ENCODE measurements at places on chromosomes 2 and 18. TPM values are rescaled to one million over a fixed set of nuclear protein-coding genes. Genes with fewer than 3 reads are reported as not detected.

PROM2 gene
- 0.25 TPM for total RNA-seq

ATP6V1B1 gene
- total RNA-seq = 0.62 TPM

RAB17 gene
- total RNA-seq = 0.12 TPM

TDRD15 gene
- total RNA-seq = not detected

HSPE1 gene
- 140 TPM for total RNA-seq

LIPT1 gene
- 7.4 TPM for total RNA-seq

HAAO gene
- total RNA-seq = 0.25 TPM

SCN1A gene
- total RNA-seq = 0.11 TPM

C1GALT1C1L gene
- total RNA-seq = 0.50 TPM

MLPH gene
- total RNA-seq = 110 TPM

ASB18 gene
- not detected for total RNA-seq

GPR55 gene
- not detected for total RNA-seq

NDUFB3 gene
- total RNA-seq = 81.7 TPM

C2orf66 gene
- 0.12 TPM for total RNA-seq

FSHR gene
- not detected for total RNA-seq

Measured in uterine smooth muscle cell (primary cell).